Endothelial cell of umbilical vein (primary cell): ENCODE measurements at places on chromosomes 2 and 18. TPM values are rescaled to one million over a fixed set of nuclear protein-coding genes. Genes with fewer than 3 reads are reported as not detected.

The SLC14A1 gene
- not detected in 2 replicates for total RNA-seq

- no peak for DNase-seq
Observed at GRCh38 chr2:24861500-24861899, 58.5 kb downstream of the ADCY3 start.

The UGT1A8 gene
- total RNA-seq: not detected in 2 replicates

The MAPK4 gene
- total RNA-seq: not detected in 2 replicates
